ENCODE measurements at places on chromosomes 2 and 18.
A peak's percentile ranks its signal among the peaks of the same experiment; 100 is the strongest.

DNA sequence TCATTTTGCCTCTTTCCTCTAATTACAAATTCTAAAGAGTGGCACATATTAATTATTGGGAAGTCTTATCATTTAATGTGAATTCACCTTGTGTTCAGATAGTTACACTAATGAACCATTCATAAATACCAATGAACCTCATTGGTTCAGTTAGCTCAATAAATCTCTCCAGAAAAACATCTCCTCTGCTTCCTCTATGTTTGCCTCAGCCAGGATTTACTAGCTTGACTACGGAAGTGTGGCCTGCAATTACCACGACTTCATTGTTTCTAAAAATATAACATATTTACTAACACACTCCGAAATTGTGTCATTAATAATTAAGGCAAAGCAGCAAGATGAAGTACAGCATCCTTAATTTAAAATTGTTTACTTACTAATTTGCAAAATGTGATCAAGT is 103.3 kb downstream of the PLA2R1 start:
- no peak for DNase-seq

DNA sequence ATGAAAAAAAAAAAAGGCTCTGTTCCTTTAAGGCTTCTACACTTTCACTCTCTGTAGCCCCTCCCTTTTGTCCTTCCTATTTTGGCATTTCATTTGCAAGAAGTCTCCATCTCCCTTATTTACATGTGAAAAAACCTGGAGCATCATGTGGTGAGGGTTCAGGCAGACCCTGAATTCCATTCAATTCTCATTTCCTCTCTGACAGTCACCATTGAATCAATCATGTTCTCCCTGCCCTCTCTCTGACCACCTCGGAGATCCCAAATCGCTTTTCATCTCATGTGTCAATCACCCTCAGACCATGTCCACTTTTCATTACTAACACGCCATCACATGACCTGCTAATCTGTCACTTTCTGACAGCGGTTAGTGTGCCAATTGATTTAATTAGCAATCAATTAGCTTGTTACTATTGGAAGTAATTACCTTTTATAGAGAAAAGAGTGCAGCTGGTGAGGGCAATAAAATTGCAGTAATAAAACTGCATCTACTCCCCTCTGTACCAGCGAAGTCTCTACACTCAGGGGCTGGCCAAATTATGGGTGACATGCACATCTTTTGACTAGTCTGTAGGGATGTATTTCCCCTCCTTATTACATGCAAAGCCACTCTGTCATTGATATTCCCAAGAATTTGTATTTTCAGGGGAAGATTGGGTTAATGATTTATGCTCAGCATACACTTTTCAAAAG is 317.4 kb downstream of the EN1 start:
- DNase-seq = no peak

- no peak for DNase-seq
Measured at GRCh38 chr2:109375656-109376055, 238.1 kb downstream of the SEPTIN10 start.

DNA sequence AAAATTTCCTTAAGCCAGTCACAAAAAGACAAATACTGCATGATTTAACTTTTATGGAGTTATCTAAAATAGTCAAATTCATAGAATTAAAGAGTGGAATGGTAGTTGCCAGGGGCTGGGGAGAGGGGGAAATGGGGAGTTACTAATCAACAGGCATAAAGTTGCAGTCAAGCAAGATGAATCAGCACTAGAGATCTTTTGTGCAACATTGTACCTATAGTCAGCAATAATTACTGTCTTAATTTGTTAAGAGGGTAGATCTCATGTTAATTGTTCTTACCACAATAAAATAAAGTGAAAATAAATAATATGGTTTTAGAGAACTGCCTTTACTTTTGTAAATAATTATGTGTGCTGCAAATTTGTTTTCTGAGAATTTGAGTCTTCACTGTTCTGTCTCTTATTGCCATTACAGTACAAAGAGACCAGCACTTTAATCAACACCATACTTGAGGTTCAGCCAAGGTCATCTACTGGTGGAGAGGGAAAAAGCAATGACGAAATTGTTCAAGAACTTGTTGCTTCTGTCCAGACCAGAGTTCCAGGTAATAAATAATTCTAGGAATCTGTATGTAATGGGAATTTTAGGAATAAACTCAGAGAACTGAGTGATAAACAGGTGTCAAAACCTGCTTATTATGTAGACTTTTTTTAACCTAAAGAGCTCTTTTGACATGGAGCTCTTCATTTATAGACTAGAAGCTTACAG is 75.5 kb downstream of the TRABD2A start:
- peak; percentile 63 for DNase-seq

- no peak for DNase-seq
Measured at GRCh38 chr18:55280503-55280902, 307.5 kb downstream of the TCF4 start.

GRCh38 chr18:49172246-49172645 is 221.5 kb upstream of the SMAD7 start:
- no peak for DNase-seq

DNA sequence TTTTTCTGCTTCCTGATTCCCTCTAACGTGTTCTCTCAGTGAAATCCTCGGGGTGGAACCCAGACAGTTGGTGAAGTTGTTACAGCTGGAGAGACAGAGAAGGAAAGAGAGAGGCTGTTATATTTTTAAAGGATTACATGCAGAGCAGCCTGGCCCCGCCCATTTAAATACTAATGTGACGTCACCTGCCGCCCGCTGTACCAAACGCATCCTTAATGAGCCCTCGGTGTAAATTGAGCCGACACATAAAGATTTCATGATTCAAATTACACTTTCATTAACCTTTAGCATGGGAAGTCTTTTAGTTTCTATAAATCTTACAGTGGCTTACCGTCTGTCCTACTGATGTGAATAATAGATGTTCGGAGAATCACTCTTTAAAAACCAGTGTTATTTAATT is 164.0 kb upstream of the SIX3 start:
- DNase-seq = no peak

GRCh38 chr18:32770666-32771168 is 2.1 kb downstream of the KLHL14 start:
- DNase-seq = no peak

- no peak for DNase-seq
Measured at GRCh38 chr2:195535911-195536522, 121.0 kb upstream of the SLC39A10 start.

- DNase-seq = no peak
Measured at GRCh38 chr2:43285987-43286386, 59.6 kb upstream of the ZFP36L2 start.

DNA sequence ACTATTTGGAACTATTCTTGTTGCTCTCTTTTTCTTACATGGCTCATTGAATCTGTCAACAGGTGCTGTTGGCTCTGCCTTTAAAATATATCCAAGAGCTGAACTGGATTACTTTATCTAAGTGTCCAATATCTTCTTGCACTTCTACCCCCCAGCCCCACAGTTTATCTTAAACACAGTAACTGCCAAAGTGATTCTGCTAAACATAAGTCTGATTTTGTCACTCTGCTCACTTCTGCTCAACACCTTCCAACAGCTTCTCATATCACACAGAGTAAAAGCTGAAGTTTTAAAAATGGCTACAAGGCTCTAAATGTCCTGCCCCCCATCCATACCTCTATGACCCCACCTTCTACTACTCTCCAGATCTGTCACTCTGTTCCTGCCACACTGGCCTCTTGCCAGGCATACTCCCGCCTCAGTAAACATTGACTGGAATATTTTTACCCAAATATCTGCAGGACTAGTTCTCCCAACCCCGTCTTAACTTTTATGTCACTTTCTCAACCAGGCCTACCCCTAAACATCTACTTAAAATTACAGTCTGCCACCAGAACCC is 130.7 kb downstream of the CCDC148 start:
- DNase-seq = no peak

- no peak for DNase-seq
Measured at GRCh38 chr18:59033359-59033758, 106.3 kb upstream of the SEC11C start.

DNA sequence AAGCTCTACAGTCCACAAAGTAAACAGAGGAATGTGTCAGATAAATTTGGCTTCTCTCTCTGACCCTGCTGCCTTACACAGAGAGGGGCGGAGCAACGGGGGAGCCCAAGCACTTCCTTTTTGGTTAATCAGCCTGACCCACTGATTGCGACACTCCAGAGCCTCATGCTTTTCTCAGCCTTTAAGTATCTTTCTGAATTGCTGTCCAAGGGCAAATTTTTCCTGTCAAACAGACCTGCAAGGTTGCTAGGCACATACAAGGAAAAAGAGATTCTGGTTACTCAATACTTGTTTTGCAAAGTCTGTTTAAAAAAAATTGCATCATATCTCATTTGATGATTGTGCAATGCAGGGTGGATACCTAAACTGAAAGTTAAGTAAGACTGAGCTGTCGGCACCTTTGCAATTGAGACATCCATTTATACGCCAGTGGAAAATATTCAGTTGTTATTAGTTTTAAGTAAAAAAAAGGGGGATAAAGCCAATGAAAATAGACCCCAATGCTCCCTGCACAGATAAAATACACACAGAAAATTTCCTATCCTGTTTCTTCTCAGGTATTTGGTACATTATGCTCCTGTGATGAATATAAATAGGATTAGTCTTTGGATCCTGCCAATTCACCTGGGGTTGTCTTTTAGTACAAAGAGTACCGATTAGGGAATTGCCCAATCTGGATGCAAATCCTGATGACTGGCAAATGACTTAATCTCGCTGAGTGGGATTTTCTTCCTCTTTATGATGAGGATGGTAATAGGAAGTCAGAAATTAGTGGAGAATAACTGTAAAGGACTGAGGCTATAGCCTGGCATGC is 260.2 kb upstream of the TRIB2 start:
- DNase-seq = peak; percentile 96

DNA sequence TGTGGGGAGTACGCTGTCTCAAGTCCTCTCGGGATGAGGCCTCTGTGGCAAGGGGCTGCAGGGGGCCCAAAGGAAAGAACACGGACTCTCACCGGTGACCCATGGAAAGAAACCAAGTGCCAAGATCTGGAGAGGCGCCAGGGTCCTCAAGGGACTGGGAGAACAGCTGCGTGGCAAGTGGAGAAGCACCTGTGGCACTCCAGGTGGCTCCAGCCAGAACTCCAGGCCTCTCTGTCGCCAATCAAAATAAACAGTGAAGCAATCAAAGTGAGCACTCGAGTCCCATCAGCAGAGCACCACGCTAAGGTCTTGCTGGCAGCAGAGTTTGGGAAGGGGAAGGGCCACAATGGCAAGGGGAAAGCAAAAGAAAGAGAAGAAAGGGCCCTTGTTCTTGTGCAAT is 54.7 kb downstream of the BCL2 start:
- DNase-seq = no peak

GRCh38 chr18:10412933-10413332 is 41.5 kb upstream of the APCDD1 start:
- peak; percentile 38 for DNase-seq

- no peak for DNase-seq
Measured at GRCh38 chr18:23384778-23385736, 68.0 kb upstream of the RIOK3 start.

DNA sequence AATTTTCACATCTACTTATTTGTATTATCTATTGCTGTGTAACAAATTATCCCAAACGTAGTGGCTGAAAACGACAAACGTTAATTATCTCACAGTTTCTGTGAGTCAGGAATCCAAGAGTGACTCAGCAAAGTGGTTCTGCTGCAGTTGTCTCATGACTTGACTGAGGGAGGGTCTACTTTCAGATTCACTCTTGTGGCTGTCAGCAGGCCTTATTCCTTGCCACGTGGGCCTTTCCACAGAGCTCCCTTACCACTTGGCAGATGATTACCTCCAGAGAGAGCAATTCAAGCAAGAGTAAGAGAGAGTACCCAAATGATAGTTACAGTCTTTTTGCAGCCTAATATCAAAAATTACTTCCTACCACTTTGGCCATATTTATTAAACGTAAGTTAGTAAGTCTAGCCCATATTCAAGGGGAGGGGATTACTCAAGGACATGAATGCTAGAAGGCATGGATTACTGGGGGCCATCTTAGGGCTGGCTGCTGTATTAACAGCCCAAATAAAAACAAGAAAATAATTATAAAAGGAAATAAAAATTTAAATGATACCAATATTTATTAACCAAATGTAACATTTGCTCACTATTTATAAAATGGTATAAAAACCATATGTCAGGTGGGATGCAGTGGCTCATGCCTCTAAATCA is 48.7 kb upstream of the NBEAL1 start:
- DNase-seq = peak; percentile 26

- peak; percentile 26 for DNase-seq
Measured at GRCh38 chr2:72623481-72623880, 202.4 kb downstream of the EXOC6B start.

DNA sequence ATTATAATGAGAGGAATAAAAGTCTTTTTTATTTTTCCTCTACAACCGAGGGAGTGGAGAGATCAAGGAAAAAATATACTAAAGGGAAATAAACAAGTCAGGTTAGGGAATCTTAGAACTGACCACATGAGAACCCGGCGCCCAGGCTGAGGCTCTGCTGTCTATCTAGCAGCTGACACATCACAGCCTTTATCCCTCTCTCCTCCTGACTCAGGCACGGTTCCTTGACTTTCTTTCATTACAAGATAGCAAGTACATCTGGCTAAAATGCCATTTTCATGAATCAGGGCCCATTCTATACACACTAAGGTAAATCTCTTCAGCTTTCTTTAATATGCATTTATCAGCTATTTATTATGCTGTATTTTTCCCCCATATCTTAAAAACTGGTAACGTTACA is 296.0 kb downstream of the TMX3 start:
- DNase-seq = peak; percentile 66
